ENCODE measurements at places on chromosomes 11 and 22.
A peak's percentile ranks its signal among the peaks of the same experiment; 100 is the strongest.

- no peak for DNase-seq
Observed at GRCh38 chr11:95100191-95100648, 10.6 kb downstream of the ENDOD1 start.

DNA sequence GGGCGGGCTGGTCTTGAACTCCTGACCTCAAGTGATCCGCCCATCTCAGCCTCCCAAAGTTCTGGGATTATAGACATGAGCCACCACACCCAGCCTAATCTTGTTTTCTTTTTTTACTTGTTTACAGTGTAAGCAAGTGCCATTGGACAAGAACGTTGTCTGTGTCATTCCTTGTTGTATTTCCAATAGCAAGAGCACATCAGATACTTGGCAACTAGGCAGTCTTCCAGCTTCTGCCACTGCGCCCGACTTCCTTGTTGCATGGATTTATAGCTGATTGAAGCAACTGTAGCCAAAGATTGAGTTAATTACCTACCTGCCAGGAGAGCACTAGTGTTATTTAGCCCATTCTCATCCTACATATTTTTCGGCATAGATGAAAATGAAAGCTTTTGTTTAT is 3.1 kb upstream of the SGSM3 start:
- no peak for DNase-seq

DNA sequence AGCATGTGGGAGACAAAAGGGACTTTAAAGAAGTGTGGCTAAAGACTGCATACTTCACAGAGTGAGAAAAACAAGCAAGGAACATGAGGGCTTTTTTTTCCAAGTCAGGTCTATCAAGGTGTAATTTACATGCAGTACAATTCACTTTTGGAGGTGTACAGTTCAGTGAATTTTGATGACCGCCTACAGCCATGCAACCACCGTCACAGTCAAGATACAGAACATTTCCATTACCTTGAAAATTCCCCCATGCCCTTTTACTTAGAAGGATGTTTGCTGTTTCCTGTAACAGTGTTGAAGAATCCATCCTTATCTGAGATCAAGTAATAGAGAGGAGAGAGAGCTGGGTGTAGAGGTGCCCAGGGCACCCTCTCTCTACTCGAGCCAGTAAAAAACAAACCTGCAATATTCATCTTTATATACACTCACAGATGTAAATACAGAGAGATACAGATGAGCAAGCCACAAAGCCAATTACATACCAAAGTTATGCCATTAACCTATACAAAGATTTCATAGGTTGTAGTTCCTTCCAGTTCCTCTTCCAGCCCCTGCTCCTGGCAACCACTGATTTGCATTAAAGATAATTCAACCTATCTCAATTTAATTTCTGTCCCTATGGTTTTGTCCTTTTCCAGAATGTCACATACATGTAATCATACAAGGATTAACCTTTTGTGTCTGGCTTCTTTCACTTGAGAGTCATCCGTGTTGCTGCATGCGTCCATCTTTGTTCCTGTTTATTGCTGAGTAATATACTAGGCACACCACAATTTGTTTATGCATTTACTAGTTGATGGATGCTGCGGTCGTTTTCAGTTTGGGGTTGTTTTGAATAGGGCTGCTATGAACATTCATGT is 35.0 kb upstream of the RASD2 start:
- no peak for DNase-seq

DNA sequence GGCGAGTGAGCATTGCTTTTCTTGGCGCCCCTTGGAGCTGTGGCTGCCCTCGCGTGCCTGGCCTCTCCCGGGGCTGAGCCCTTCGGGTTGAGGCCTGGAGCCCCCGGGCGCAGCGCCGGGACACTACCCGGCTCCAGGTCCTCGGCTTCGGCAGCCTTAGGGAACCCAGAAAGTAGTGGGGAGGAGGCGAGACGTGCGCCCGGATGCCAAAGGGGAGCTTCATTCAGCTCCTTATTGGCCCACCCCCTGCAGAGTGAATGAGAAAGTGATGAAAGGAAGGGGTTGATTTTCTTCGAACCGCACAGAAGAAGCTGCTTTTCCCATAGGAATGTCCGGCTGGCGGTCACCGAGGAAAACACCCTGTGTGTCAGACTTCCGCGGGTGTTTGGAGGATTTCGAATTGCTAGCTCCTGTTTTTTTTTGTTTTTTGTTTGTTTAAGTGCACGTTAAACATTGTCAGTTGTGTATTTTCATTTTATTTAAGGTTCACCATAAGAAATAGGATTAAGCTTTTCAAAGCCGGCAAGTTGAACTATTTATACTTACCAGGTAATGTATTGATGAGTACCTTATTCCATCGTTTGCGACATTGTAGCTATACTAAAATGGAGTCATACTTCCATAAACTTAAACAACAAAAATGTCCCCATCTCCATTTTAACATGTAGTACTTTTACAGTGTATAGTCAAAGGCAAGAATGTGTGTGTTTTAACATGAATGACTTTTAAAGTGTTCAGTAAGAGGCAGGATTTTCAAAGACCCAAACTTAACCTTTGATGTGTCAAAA is 841 bp upstream of the EIF4G2 start:
- DNase-seq: peak; percentile 50

DNA sequence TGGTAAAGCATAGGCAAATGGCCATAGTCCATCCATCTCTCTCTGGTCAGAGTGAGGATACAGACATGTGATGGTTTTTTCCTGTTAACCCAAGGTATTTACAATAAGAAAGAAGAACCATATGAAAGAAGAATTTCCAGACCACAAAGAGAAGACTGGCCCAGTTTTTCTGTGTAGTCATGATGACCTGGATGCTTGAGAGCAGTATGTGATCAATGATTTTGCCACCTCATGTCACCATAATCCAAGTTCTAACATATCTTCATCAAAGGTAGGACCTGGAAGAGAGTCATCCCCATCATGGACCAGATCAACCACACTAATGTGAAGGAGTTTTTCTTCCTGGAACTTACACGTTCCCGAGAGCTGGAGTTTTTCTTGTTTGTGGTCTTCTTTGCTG is at the start of gene OR4D6:
Gene OR4D6 (plus strand): TSS at position 301 of the 400 bp plus-strand sequence. CDS start 0 bp downstream, at position 301.
- DNase-seq: no peak

GRCh38 chr11:19060629-19061028 is at the start of gene MRGPRX2:
TSS of gene MRGPRX2 (minus strand) at chr11:19060717. CDS start at chr11:19056402, 4,315 bp downstream.
- DNase-seq: peak; percentile 53

GRCh38 chr11:118533769-118534729 is 3.1 kb downstream of the TMEM25 start:
- DNase-seq: no peak

DNA sequence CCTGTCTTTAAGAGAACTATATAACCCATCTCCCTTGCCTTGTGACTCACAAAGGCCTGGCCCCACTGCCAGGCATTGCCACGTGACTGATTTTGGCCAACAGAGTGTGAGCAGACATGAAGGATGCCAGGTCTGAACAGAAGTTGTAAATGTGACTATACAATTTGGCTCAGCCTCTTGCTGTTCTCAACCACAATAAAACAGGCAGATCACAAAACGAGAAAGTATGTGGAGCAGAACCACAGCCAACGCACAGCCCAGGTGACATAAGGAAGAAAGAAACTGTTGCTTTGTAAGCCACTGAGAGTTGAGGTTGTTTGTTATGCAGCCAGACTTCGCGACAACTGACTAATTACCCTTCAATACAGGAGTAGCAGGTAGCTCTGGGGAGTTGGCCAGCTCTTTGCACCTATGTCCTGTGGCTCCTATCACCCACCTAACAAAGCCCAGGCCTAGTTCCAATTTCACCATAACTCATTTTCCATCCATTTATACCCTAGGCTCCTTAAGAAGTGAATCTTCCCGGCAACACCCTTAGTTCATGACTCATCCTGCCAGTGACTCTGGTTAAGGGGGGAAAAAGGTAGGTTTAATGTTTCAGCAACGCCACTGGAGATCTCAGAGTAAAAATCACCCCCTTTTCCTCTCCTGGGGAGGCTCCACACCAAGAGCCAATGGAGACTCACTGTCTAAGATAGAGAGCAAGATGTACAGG is 53.7 kb downstream of the GALNT18 start:
- peak; percentile 71 for DNase-seq

- DNase-seq: peak; percentile 17
Observed at GRCh38 chr11:8019314-8020243, 32.4 kb downstream of the EIF3F start.

GRCh38 chr11:36564376-36565030 is 3.3 kb upstream of the RAG1 start:
- DNase-seq: peak; percentile 50

- peak; percentile 24 for DNase-seq
Observed at GRCh38 chr11:33802194-33802950, 28.1 kb upstream of the FBXO3 start.

DNA sequence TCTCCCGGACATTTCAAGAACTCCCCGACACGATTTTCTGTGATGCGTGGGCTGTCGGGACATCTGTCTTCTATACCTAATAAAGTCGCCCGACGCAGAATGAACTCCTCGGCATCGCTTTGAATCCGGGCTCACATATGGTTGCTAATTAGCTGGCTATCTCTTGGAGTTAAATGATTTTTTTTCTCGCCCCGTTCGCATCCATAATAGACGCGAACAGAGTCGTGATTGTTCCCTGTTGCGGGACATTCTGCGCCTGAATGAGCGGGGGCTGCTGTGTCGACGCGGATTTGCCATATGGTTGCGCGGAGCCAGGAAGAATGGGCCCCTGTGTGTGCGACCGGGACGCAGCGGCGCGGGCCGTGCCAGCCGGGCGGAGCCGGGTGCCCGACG is 16.4 kb downstream of the CDKN1C start:
- no peak for DNase-seq

DNA sequence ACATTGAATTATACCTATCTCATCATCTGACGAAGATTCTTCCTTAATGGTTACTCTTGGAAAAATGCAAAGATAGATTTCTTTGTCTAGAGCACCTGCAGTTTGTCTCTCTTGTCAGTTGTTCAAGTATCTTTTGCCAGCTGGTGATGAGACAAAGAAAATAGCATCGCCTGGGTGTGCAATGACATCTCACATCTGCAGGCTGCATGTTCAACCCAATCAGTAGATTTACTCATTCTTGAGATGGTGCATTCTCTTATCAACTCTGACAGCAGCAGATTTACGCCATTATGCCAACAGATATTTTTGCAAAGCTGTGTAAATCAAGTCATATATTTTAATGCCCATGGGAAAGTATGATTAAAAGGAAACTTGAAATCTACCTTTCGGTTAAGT is 164.6 kb upstream of the PDGFD start:
- no peak for DNase-seq

DNA sequence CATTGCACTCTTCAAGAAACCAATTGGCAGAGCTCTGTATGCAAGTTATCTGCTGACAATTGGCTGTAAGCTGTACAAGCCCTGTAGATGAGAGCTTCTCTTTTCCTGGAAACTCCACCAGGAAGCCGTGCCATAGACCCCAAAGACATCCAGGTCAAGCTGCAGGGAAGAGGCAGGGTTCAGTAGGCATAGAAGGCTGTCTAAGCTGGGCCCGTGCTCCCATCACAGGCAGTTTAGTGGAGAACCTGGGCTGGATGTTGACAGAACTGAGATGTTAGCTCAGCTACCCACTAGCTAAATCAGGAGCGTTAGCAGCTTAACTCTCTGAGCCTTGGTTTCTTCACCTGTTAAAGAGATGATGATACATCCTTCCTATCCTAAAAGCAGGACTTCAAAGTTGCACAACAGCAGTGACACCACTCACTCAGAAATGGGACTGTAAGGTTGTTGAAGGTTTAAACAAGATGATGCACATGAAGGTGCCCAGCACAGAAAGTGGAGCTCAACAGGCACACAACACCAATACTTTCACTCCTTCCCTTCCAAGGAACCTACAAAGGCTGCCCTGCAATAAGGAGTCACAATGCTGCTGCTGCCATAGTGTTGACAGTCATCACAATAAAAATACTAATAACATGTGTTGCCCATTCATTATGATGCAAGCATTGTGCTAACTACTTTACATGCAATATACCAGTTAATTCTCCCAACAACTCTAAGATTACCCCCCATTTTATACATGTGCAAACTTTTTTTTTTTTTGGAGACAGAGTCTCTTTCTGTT is 115.4 kb downstream of the ZBTB16 start:
- DNase-seq: no peak

DNA sequence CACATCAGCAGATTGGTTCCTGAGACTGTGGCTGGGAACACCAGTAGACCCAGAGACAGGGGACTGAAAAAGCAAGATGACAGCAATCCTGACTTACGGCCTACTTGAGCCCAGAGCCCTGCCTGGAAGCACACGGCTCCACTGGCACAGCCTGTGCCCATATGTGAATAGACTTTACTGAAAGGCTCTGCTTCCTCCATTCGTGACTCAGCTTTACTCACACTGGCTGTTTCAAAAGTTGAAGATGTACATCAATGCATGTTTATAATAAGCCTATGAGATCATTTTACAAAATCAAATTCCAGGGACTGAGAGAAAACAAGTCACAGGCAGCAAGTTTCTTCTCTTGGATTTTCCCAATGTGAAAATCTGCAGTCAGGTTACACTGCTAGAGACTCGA is 134.6 kb upstream of the TEAD1 start:
- no peak for DNase-seq

DNA sequence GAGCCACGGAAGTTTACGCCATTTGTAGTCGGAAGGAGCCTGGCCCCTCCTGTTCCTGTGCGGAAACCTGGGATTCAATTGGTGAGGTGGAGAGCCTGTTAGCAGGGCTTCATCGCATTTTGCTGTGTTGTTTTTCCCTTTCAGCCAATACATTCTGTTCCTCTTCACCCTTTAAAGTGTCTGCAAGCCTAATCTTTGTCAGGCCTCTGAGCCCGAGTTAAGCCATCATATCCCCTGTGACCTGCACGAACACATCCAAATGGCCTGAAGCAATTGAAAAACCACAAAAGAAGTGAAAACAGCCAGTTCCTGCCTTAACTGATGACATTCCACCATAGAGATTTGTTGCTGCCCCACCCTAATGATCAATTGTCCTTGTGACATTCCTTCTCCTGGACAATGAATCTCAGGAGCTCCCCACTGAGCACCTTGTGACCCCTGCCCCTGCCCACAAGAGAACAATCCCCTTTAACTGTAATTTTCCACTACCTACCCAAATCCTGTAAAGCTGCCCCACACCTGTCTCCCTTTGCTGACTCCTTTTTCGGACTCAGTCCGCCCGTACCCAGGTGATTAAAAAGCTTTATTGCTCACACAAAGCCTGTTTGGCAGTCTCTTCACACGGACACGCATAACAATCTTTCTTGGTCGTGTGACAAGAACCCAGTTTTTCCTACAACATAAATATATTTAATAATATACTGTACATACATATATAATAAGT is 37.1 kb upstream of the MMP12 start:
- no peak for DNase-seq

DNA sequence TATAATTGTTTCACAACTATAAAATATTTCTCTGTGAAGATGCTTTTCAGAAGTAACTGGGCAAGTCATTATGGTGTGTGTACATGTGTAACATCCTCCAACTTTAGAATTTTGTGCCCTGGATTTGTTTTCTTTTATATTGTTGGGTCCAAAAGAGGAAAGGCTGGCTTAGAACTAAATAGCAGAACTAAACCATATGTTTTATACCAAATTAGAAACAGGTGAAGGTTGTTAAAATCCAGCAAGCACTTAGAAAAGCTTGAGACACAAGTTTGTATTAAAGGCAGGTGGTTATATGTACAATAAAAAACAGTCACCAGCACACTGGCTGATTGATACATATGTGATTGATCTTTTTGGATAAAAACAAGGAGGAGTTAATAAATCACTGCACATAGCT is 158.5 kb downstream of the WNT11 start:
- DNase-seq: no peak
